ENCODE measurements at places on chromosomes 1 and 21. TPM values are rescaled to one million over a fixed set of nuclear protein-coding genes. Genes with fewer than 3 reads are reported as not detected.

Gene TMPRSS15
- not detected for total RNA-seq

Gene KRTAP12-2
- not detected for total RNA-seq

Gene RHOU
- 6.7 TPM for total RNA-seq

Gene TAS1R1
- total RNA-seq = not detected

Gene TMEM125
- not detected for total RNA-seq

Gene HSD3B1
- total RNA-seq = not detected

Gene CRP
- total RNA-seq = not detected

Gene MANEAL
- 25.5 TPM for total RNA-seq

Gene LCE3E
- not detected for total RNA-seq

Gene CELA2B
- not detected for total RNA-seq

Gene PRCC
- 76.6 TPM for total RNA-seq

Gene GDAP2
- 6.8 TPM for total RNA-seq

Gene FMN2
- 2.8 TPM for total RNA-seq

Gene TMEM82
- not detected for total RNA-seq

Gene ATF6
- 13.1 TPM for total RNA-seq

Gene ALX3
- total RNA-seq = not detected

Gene KRTAP11-1
- not detected for total RNA-seq

Gene FAM76A
- 4.4 TPM for total RNA-seq

Gene PDC
- total RNA-seq = not detected

Gene DYRK3
- 11.1 TPM for total RNA-seq

Gene ANGPTL7
- total RNA-seq = not detected

Gene S100A7A
- not detected for total RNA-seq

Gene CYP4B1
- total RNA-seq = not detected

Gene NCAM2
- not detected for total RNA-seq

Gene GREM2
- total RNA-seq = 0.22 TPM

Gene PPIAL4G
- total RNA-seq = not detected

Gene MAP3K21
- 12.1 TPM for total RNA-seq

Gene GUCA2A
- not detected for total RNA-seq

Gene GBP2
- 1.1 TPM for total RNA-seq

Gene NAXE
- total RNA-seq = 185 TPM

Gene EDARADD
- total RNA-seq = 3.1 TPM

Gene PPP2R5A
- 25.6 TPM for total RNA-seq

Gene GPR153
- 1.1 TPM for total RNA-seq

Gene RNU1-1
- total RNA-seq = not detected

Data from A549 treated with RU486 at 1 μM for 4 hours (cell line).